ENCODE measurements at places on chromosomes 3 and 15. TPM values are rescaled to one million over a fixed set of nuclear protein-coding genes. Genes with fewer than 3 reads are reported as not detected.
A peak's percentile ranks its signal among the peaks of the same experiment; 100 is the strongest.

SSUH2 gene
- 0.94 TPM for total RNA-seq

RNF7 gene
- 129 TPM for total RNA-seq

- H3K4me3 ChIP-seq = no peak overlapping the region
- no peaks in the 10 kb centered on the region for H3K36me3 ChIP-seq
Observed at GRCh38 chr3:15276028-15276724, 56.2 kb downstream of the SH3BP5 start.

DNA sequence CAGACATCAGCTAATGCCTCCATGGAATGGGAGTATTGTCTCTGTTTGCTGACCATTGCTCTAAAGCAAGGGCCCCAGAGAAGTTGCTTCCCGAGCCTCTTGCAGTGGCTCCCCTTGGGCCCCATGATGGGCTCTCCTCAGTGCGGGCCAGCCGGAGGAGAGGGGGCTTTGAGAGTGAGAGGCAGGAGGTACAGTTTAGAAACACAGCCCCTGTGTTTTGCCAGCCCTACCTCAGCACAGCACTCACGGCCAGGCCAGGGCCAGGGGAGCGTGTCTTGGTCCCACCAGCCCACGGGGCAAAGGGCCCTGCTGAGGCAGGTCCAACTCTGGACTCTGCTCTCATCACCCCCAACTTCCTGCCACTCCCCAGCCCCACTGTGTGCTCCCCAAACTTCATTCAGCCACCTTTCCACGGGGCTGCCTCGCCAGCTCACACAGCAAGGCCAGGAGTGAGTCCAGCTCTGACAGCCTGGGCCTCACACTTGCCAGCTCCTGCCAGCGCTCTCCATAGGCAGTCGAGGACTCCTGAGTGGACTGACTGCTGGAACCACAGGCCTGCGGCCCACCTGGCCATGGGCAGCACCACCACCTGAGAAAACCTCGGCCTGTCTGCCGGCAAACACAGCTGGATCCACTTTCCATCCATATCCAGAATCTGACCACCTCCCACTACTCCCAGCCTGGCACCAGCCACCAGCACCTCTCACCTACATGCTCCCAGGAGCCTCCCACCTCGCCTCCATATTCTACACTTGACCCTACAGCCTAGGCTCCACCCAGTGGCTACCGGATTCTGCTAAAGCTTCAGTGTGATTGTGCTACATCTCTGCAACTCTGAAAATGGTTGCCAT lies 99.0 kb downstream of the TLE3 start:
- DNase-seq = no peak
- H3K27ac ChIP-seq = no peak overlapping the region
- H3K36me3 ChIP-seq = peaks cover 14% of the 10 kb centered on the region
- H3K4me1 ChIP-seq = peaks cover 5% of the 10 kb centered on the region
- H3K4me3 ChIP-seq = no peak overlapping the region

DNA sequence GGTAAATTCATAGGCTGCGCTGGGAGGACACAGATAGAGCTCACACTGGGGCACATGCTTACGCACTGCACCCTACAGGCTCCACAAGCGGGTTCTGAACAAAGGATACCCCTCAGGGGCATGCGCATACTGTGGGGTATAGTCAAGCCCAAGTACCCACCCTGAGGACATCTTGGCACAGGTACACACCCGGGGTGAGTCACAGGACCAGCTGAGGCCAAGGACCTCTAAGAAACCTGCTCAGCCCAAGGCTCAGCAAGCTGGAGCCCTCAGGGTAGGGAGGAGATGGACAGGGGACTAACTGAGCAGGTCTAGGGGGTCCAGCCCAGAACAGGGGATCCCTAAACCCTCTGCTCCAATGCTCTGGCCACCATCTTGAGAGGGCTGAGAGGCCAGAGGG lies 3.3 kb downstream of the SHISA5 start:
- DNase-seq = no peak
- H3K27ac ChIP-seq = peak overlapping the region; percentile 80
- no peak overlapping the region for H3K4me3 ChIP-seq
- peaks cover 23% of the 10 kb centered on the region for H3K4me1 ChIP-seq

- no peak for DNase-seq
- H3K36me3 ChIP-seq = peaks cover 8% of the 10 kb centered on the region
- H3K4me1 ChIP-seq = peaks cover 42% of the 10 kb centered on the region
- no peak overlapping the region for H3K27ac ChIP-seq
Observed at GRCh38 chr3:20974396-20974795, 776.6 kb downstream of the ZNF385D start.

- peaks cover 19% of the 10 kb centered on the region for H3K4me1 ChIP-seq
- peak; percentile 62 for DNase-seq
- H3K27ac ChIP-seq = no peak overlapping the region
- peaks cover 69% of the 10 kb centered on the region for H3K27me3 ChIP-seq
- H3K36me3 ChIP-seq = no peaks in the 10 kb centered on the region
Observed at GRCh38 chr15:82646250-82647044, 716 bp downstream of the CPEB1 start.

- H3K27ac ChIP-seq = no peak overlapping the region
- peaks cover 13% of the 10 kb centered on the region for H3K4me1 ChIP-seq
- DNase-seq = no peak
- no peaks in the 10 kb centered on the region for H3K27me3 ChIP-seq
- H3K4me3 ChIP-seq = no peak overlapping the region
Observed at GRCh38 chr3:65173841-65174240, 486.0 kb upstream of the ADAMTS9 start.

GRCh38 chr3:53646723-53647122 lies 152.3 kb downstream of the CACNA1D start:
- no peaks in the 10 kb centered on the region for H3K27me3 ChIP-seq
- H3K4me3 ChIP-seq = no peak overlapping the region
- H3K36me3 ChIP-seq = no peaks in the 10 kb centered on the region
- no peak overlapping the region for H3K27ac ChIP-seq
- no peaks in the 10 kb centered on the region for H3K4me1 ChIP-seq

GRCh38 chr15:52306270-52306669 lies 10.7 kb upstream of the MYO5C start:
- peaks cover 3% of the 10 kb centered on the region for H3K36me3 ChIP-seq
- no peak overlapping the region for H3K4me3 ChIP-seq
- peaks cover 16% of the 10 kb centered on the region for H3K4me1 ChIP-seq
- DNase-seq = no peak
- H3K27ac ChIP-seq = no peak overlapping the region

- no peaks in the 10 kb centered on the region for H3K27me3 ChIP-seq
- H3K4me1 ChIP-seq = peaks cover 54% of the 10 kb centered on the region
- H3K36me3 ChIP-seq = no peaks in the 10 kb centered on the region
- peak overlapping the region; percentile 13 for H3K27ac ChIP-seq
- H3K4me3 ChIP-seq = no peak overlapping the region
Observed at GRCh38 chr15:67746022-67746421, 79.3 kb upstream of the SKOR1 start.

- no peak for DNase-seq
- no peak overlapping the region for H3K27ac ChIP-seq
- peaks cover 18% of the 10 kb centered on the region for H3K27me3 ChIP-seq
- H3K36me3 ChIP-seq = no peaks in the 10 kb centered on the region
- H3K4me3 ChIP-seq = no peak overlapping the region
- H3K4me1 ChIP-seq = peaks cover 47% of the 10 kb centered on the region
Observed at GRCh38 chr3:194130188-194130587, 5.8 kb upstream of the HES1 start.

- H3K27ac ChIP-seq = 0 out of 2 replicates have a peak within 1 kb of the TSS, but pooled peaks have one; percentile 30
- H3K4me1 ChIP-seq = peaks cover 25% of the 10 kb centered on the region
- no peaks in the 10 kb centered on the region for H3K36me3 ChIP-seq
- H3K4me3 ChIP-seq = peak within 1 kb of the TSS; percentile 88
- peak; percentile 79 for DNase-seq
Observed at GRCh38 chr15:83446904-83447709, at the start of gene SH3GL3. SH3GL3 (plus strand) TSS chr15:83447341; CDS start chr15:83447534, 193 bp downstream.

DNA sequence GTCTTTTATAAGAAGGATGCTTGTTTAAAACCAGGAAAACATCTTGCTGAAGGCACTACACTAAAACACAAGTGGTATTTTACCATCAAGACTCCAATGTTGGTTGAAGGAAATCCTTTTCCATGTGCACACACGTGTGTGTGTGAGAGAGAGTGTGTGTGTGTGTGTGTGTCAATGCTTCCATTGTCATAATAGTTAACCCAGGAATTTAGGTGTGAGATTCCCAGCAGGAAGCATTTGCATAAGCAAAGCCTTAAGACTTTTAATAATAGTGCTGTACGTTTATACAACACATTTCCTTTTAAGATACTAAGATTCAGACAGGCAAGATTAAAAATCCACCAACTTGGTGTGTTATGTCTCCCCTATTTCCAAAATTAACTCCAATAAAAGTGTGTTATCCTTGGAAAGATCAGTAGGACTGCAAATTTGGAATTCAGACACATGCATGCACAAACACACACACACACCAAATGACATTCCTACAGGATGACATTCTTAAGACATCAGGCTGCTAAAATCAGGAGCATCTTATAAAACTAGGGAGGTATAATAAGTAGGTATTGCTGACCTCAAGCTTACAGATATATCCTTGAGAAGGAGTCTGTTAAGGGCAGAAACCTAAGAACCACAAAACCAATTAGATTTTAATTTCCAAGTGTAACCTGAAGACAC lies 18.3 kb downstream of the LMCD1 start:
- no peak overlapping the region for H3K27ac ChIP-seq
- H3K4me3 ChIP-seq = no peak overlapping the region
- H3K27me3 ChIP-seq = no peaks in the 10 kb centered on the region

Data from WTC11 (cell line).